NCI-H524 treated with DMSO at 0.1 percent for 48 hours (cell line): ENCODE measurements at places on chromosomes 16 and 17.

GRCh38 chr17:1577182-1577581 lies 14.6 kb upstream of the PITPNA start:
- no peak for DNase-seq

DNA sequence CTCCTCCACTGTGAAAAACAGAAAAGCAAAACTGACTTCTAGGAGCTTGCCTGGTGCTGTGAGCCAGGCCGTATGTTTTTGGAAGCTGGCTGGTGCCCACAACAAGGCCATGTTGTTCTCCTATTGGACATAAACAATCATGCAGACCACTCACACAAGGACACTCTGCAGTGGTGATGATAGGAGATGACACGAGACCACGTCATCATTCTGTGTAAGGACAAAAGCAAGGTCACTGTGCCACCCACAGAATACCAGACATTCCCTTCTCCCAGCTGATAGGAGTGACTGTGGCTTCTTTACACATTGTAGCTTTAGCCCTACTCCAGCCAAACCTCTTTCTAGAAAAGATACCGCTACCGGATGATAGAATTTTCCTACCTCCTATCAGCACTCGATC lies 47.7 kb upstream of the LCMT1 start:
- DNase-seq = no peak

GRCh38 chr16:85274501-85274900 lies 162.2 kb upstream of the CIBAR2 start:
- DNase-seq = no peak

GRCh38 chr17:67285360-67285759 lies 40.4 kb upstream of the HELZ start:
- no peak for DNase-seq

DNA sequence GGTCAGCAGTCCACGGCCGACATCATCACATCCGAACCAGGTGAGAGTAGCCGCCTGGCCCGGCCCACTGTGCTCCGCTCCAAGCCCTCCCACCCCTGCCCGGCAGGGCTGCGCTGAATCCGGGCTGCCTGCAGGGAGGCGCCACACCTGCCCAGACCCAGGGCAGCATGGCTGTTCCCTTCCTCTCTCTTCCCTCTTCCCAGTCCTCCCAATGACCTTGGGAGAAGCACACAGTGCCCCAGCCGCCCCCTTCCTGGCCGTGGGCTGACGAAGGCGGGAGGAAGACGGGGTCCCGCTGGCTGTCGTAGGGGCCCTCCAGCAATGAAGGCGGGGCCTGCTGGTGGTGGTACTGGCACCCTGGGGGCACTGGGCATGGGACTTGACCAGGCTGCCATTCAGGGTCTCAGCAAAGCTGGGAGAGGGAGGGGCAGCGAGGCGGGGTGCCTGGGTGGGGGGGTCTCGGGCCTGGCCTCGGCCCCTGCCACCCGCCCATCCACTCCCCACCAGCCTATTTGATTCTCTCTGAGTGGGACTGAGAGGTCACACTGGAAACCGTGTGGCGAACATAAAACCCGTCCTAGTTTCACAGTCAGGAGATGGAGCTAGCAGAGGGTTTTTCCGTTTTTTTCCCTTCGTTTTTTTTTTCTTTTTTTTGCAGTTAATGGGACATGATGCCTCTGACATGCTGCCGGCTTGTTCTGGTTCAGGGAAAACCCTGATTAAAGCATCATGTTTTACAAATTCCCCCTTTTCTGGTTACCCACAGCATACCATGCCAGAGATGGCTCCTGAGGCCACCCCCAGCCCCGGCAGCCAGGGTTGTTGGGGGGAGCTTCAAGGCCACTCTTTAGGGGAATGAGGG lies 50.6 kb downstream of the BAHCC1 start:
- DNase-seq = no peak

DNA sequence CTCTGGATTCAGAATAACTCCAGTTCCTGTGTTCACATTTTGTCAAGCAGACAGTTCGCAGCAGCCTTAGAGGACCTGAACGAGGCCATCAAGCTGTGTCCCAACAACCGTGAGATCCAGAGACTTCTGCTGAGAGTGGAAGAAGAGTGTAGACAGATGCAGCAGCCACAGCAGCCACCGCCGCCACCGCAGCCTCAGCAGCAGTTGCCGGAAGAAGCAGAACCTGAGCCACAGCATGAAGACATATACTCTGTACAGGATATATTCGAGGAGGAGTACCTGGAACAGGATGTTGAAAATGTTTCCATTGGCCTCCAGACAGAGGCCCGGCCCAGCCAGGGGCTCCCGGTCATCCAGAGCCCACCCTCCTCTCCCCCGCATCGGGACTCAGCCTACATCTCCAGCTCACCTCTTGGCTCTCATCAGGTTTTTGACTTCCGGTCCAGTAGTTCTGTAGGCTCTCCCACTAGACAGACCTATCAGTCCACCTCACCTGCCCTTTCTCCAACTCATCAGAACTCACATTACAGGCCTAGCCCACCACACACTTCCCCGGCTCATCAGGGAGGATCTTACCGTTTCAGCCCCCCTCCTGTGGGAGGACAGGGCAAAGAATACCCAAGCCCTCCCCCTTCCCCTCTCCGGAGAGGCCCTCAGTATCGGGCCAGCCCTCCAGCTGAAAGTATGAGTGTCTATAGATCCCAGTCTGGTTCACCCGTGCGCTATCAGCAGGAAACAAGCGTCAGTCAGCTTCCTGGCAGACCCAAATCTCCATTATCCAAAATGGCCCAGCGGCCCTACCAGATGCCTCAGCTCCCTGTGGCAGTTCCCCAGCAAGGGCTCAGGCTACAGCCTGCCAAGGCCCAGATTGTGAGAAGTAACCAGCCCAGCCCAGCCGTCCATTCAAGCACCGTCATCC lies 25.9 kb downstream of the CYB561 start:
- no peak for DNase-seq

- DNase-seq = no peak
Observed at GRCh38 chr17:5661491-5662125, 77.3 kb upstream of the NLRP1 start.

GRCh38 chr17:46163316-46163715 lies 29.9 kb downstream of the KANSL1 start:
- DNase-seq = no peak

- DNase-seq = no peak
Observed at GRCh38 chr16:88826070-88826840, 14.5 kb upstream of the APRT start.

- DNase-seq = peak; percentile 36
Observed at GRCh38 chr17:32772453-32773025, 104.4 kb downstream of the MYO1D start.

- no peak for DNase-seq
Observed at GRCh38 chr16:71568551-71568950, 8.3 kb downstream of the TAT start.

- no peak for DNase-seq
Observed at GRCh38 chr17:20242271-20242670, 225.1 kb downstream of the LGALS9B start.

DNA sequence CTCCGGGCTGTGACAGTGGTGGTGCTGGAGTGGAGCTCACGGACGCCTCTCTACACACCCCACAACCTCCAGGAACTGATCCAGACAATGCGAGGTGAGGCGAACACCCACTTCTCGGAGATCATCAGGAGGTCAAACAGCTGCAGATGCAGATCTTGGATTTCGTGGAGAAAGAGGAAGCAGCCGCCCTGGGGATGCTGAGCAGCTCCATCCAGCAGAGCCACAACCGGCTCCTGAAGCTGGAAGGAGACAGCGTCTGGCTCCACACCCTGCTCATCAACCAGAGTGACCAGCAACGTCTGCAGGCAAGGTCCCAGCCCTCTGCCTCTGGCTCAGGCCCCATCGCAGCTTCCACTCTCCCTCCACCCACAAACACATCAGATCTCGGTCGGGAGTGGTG lies 13.2 kb upstream of the SLC16A5 start:
- DNase-seq = no peak

DNA sequence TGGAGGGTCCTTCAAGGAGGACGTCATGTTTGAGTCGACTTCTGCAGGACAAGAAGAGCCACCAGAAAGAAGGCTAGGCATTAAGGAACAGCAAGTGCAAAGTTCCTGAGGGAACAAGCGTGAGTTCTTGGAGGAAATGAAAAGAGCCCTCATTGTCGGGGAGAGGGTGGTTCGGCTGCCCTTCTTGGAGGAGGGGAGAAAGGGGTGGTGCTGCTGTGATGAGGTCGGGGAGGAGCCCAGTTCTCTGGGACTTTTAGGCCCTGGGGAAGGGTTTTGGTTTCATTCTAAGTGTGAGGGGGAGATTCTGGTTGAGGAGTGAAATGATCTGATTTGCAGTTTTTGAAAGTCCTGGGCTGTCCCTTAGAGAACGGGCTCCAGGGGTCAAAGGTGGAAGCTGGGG lies 4.1 kb downstream of the BICDL2 start:
- DNase-seq = no peak

DNA sequence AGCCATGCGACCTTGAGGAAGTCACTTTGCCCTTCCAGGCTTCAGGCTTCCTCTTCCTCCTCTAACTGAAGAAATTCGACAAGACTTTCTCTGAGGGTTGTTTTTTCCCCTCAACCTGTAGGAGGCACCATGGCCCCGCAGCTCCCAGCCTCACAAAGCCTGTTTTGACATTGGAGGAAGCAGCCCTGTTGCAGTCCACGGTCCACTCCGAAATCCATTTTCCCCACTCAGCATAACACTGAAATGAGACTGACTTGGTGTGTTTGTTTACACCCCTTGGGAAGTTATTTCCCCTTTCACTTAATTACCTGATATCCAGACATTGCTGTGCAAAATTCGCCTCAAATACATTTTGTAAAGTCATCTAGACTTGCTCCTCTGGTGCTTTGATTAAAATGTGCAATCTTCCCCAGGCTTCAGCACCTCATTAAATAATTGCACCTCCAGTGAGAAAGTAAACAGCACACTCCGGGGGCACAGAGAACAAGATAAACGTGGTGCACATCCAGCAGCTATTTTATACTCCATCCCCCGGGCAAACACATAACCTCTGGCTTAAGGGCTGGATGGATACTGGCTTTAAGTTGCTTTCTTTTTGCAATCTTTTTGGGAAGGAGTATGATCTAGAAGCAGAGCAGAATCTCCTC lies 41.4 kb upstream of the PIRT start:
- DNase-seq = no peak

- no peak for DNase-seq
Observed at GRCh38 chr17:76862494-76862893, 5.7 kb upstream of the MGAT5B start.

DNA sequence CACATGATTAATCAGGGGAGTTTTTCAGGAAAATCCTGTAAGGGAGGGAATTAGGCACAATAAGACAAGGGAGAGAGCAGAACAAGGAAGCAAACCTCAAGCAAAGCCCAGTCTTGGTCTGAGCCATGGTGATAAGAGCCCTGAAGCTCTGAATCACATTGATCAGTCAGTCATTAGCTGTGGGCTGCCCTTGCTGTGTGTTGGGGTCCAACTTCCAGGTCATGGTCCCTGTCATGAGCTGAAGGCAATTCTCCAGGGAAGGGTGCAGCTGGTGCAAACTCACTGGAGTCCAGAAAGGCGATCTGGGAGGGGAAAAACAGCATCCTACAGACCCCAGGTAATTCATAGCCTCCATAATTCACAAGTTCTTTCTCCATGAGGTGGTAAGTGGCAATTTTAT lies 89.9 kb downstream of the CYLD start:
- DNase-seq = no peak

GRCh38 chr17:41369713-41370112 lies at the start of gene KRT33B:
KRT33B (minus strand) TSS chr17:41369813; CDS start chr17:41369750, 63 bp downstream.
- DNase-seq = no peak

DNA sequence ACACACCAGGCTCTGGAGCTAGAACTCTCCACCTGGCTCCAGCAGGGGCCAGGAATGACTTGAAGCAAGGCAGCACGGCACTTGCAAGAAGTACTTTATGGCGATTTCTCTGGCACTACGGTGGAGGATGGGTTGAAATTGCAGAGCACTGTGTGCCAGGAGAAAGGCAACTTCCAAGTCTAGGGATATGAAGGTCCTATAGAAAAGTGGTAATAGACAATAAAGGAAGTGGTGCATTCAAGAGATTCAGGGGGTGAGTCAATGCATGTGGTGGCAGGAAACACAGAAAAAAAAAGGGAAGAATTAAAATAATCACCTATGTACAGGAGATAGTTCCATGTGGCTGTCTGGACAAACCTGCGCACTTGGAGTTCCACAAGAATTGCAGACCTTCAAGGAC lies 240.3 kb upstream of the DYNLRB2 start:
- DNase-seq = no peak

DNA sequence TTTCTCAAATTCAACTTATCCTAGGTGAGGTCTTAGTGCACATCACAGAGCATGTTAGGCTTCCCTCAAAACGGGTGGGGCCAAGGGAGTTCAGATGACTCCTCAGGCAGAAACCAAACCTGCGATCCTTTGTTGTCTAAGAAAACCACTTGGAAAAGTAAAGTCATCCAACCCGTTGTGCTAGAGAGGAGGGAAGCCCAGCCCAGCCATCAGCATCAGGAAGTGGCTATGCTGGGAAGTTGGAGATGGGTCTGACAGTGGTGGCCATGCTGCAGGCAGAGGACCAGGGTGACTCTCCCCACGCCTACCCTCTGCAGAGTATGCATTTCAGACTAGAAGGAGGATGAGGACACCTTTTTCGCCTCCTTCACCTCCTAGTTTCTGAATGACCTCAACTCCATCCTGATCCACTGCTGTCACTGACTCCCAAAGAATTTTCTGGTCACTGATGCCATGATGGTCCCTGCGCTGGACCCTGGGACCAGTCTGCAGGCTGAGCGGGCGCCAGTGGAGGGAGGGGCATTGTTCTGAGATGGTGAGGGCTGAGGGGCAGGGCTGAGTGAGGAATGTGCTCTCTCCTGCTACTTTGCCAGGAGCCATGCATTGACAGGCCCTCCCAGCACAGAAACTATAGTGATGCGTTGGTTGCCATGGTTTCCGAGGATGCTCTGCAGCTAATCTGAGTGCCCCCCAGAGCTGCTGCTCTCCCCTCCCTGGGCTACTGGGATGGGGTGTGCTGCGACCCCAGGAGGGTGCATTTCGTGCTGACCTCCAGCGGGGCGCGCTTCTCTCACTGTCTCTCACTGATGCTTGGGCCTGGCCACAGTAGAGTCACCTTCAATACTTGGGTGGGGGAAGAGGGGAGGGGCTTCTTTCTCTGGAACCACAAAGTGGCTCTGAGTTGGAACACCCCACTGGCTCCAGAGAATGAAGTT lies 20.4 kb downstream of the ALOX12B start:
- DNase-seq = no peak

DNA sequence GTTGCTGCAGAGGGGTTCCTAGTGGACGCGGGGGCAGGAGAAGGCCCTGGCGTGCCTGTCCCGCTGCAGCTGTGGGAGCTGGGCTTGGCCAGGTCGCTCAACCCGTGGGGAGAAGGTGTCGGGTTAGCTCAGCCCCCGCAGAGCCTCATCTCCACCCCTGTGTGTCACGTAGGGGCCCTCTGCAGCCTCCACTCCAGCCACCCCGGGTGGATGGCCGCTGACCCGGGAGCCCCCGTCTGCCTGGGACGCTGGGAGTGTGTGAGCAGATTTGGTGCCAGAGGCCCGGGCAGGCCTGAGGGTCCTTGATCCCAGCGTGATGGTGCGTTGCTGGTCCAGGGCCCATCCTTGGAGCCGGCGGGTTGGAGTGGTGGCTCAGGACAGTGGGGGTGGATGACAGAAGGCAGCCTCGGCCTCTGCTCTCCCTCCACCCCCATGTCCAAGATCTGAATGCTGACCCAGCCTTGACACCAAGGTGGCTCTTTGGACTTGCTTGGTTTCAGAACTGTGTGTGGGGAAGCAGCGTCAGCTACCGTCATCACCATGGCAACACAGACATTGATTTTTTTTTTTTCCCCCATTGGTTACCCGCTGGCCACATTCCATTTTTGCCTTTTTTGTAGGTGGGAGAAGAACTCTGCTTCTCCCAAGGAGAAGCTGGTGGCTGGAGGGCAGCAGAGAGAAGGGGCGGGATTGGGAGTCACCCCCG lies 35.7 kb downstream of the BAIAP2 start:
- DNase-seq = no peak

GRCh38 chr17:78921437-78921971 lies 3.7 kb downstream of the TIMP2 start:
- DNase-seq = no peak
